Stimulated activated CD4-positive, alpha-beta T cell treated with anti-CD3 and anti-CD28 coated beads, Interleukin-15, amount 100 ng/mL, for 1 hour (primary cell): ENCODE measurements at places on chromosomes 3 and 15.

DNA sequence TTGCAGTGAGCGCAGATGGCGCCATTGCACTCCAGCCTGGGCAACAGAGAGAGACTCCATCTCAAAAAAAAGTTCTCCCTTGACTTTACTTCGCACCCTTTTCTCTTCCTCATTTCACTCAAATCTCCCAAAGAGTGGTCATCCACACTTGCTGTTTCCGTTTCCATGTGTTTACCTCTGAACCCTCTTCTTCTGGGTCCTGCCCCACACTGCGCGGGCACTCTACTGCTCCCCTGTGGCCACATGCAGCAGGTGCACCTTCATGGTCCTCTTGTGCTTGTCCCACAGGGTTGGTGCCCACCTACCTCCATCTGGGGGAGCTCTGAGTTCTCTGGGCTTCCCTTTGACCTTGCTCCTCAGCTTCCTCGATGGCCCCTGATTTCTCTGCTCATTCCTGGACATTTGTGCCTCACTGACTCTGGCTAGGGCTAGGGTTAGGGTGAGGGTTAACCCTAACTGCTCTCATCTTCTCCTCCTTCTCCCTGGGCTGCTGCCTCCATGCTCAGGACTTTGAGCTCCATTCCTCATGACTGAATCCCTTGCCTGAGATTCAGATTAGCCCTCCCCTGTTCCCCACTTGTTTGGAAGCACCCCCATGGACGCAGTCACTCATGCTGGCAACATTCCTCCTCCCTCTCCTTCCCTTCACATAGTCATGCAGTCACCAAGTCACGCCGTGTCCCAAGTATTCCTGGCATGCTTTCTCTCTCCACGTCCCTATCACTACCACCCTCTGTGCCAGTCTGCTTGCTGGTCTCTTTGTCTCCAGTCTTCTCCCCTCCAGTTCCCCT, 26.6 kb upstream of the KY start:
- no peak for DNase-seq

DNA sequence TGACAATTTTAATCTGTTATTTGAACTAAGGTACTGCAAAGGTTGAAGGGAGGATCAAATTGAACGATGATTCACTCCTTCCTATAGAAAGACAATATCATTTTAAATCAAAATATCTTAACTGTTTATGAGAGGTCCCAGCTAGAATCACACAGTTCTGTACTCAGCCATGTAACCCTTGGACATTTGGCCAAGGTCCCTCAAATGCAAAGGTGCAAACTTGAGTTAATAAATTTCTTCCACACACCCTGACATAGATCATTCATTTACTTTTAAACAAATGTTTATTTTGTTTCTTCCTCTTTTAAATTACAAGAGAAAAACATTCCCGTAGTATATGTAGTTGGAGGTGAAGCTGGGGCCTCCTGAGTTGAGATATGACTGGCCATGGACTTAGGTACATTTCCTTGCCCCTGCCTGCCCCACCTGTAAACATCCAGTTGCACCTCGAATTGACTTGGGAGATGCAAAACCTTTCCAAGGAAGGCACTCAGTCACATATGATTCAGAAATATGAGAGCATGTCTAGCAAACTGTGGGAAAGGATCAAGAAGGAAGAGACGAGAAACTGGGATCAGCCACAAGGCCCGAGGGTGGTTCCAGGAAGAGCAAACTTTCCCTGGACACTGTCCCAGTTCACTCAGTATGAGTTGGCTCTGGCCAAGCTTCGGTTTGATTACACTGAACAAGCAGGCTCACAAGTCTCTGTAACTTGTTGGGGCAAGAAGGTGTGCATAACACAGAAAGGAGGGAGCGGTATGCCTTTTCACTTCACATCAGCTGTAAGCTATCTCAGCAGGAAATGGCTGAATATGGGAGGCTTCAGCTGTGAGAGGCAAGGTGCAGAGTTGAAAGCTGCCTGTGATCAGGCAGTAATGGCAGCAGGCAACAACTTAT, 6.7 kb downstream of the TNFSF10 start:
- DNase-seq = no peak

DNA sequence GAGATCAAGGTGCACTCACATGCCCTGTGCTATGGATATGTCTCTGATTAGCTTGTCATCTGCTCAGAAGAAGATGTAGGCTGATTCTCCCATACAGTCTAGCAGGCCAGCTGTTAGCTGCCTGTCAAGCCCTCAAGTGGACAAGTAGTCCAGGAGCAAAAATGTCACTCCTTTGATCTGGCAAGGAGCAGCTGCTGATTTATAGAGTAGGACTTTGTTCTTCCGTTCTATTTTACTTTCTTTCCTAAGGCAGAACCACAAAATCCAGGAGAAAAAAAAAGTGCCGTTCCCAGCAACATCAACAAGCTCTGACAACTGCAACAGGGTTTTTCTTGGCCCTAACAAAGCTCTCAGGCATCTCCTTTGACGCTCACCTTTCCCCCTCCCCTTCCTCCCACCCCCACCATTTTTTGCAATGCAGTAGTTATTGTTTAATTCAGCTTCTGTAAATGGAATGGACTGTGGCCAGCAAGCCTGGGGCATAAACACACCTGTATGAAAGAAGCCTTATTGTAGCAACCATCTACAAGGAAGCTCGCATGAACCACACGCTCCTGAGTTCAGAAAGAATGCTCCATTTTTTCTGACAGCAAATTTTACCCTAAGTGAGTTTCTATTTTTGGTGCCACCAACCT, 196.3 kb downstream of the MEIS2 start:
- DNase-seq = no peak

- no peak for DNase-seq
These were observed 177.7 kb downstream of the THRB start for GRCh38 chr3:24316887-24317383.

- no peak for DNase-seq
These were observed 118.3 kb upstream of the TRIM42 start for GRCh38 chr3:140559546-140559945.

DNA sequence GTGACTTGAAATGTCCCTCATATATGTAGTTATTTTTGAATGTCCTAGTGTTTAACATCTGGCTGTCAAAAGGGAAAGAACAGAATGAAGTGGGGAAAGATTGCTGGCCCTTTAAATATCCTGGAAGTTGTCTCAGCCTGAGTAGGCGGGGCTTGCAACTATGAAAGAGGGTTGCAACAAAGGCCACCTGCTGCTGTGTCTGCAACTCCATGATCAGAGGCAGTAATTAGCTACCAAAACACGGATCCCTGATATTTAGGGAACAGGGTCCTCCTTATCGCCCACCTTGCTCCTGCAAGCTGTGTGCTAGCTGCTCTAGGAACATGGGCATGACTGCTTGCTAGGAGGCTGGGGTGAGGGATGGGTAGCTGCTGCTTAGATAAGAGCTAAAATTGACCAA, 100.2 kb upstream of the CFAP20DC start:
- DNase-seq = no peak

DNA sequence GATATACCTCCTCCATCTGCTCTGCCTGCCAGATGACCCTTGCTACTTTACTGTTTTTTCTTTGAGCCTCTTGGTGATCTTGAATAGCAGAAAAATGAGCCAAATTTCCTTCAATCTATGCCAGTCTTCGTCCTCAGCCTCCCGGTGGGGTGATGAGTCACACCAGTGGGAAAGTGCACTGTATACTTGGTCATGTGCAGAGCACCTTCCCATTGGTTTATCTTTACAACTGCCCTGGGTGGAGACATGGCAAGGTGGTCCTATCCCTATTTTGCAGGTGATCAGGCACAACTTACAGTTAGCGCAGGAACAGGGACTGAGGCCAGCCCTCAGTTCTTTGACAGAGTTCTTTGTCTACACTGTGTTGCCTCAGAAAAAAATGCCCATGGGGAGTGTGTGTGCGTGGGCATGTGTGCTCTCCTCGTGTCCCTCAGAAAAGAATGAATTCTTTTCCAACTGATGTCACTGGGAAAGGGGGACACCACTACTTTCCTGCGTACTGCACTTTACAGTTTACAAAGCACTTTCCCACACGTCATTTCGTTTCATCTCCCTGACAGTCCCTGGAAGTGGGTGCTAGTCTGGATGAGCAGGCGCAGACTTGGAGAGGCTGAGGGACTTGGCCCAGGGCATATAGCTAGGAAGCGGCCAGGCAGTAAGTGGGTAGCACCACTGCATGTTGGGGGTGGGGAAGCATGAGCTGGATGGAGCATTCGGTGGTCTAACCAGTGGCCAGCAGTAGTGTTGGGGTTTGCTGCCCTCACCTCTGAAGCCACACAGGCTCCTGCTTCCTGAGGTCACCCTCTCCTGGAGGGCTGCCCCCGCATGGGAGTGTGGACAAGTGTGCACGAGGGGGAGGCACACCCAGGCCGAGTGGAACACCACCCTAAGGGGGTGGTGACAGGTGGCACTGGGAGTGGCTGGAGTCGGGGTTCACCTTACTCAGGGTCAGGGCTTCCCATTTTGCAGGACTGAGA, 24.1 kb downstream of the SMAD3 start:
- no peak for DNase-seq
